Activated T-cell treated with anti-CD3 and anti-CD28 coated beads for 4 hours (primary cell): ENCODE measurements at places on chromosomes 2 and 18.

DNA sequence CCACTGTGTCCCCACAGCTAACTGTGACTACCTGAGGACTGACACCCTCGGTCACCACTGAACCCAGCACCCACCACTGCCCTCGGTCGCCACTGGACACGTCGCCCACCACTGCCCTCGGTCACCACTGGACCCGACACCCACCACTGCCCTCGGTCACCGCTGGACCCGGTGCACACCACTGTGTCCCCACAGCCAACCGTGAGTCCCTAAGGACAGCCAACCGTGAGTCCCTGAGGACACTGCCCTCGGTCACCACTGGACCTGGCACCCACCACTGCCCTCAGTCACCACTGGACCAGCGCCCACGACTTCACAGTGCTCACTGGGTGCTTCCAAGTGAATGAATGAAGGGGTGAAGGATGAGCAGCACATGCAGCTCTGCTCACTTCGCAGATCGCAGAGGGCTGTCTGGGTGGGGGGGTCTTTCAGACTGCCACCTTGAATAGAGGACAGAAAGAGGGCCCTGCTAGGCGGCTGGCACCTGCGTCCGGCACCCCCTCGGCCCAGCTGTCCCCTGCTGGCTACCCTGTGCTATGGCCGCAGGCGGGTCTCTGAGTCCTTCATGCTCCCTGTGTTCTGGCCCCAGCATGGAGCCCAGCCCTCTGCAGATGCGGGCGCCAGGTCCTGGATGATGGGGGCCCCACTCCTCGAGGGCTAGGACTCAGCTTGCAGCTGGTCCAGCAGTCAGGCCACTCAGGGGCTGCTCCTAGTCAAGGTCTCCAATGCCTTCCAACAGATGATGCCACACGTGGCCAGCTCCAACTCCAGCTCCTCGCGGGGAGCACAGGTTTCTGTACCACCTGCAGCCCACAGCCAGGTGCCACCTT is 51.4 kb upstream of the GPC1 start:
- DNase-seq = no peak

- DNase-seq = no peak
Measured at GRCh38 chr2:43026426-43027096, 199.8 kb downstream of the ZFP36L2 start.

DNA sequence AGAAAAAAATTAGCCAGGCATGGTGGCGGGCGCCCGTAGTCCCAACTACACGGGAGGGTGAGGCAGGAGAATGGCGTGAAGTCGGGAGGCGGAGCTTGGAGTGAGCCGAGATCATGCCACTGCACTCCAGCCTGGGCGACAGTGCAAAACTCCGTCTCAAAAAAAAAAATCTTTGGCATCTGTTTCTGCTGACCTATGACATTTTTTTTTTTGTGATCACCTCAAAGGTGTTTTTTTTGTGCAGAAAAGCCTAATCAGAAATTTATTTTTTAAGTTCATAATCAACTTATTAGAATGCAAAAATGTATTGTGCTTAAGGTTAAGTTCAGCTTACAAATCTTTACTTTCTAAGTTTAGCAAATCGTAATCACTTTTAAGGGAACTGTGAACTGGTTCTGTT is 45.6 kb downstream of the NAB1 start:
- no peak for DNase-seq

GRCh38 chr2:101408925-101409324 is 21.6 kb upstream of the CREG2 start:
- DNase-seq = no peak

DNA sequence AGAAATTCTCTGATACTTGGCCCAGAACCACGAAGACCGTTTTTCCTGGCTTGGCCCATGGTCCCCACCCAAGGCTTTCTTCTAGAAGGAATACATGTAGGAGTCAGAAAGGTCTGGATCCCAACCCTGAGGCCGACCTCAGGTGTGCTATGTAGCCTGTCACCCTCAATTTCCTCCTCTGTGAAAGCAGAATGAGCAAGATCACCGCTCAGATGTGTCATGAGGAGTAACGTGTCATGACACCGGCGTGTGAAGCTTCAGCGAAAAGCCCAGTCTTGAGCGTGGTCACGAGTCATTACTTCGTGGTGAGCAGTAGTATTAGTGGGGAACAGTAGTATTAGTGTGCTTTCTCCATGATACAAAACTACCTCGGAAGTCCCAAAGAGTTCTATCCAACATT is 103.4 kb downstream of the ALPK2 start:
- DNase-seq = no peak

- DNase-seq = no peak
Measured at GRCh38 chr2:28152585-28153280, 239.9 kb upstream of the FOSL2 start.

DNA sequence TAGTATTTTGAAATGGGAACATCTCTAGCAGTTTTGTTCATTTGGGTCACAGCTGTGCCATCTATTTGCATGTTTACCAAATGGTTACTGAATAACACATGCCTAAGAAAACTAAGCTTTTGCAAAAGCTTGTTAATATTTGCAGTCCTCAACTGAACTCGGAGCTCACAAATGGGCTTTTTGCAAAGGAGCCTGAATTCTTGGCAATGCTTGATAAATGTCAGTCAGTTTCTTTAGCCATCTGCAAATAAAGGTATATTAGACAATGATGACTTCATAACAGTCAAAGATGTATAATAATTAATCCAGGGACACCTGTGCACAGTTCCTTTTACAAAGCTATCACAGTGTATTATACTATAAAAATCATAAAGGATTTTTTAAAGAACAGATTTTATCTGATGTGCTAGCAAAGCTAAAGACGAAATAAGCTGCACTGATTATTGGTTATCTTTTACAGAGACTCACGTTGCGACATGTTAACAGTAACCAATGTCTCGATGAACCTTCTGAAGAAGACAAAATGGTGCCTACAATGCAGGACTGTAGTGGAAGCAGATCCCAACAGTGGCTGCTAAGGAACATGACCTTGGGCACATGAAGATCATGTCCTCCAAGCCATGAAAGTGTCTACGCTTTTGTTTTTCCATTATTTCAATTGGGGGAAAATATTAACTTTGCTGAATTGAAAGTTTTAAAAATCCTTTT is 248.4 kb upstream of the KCNJ3 start:
- DNase-seq = no peak

DNA sequence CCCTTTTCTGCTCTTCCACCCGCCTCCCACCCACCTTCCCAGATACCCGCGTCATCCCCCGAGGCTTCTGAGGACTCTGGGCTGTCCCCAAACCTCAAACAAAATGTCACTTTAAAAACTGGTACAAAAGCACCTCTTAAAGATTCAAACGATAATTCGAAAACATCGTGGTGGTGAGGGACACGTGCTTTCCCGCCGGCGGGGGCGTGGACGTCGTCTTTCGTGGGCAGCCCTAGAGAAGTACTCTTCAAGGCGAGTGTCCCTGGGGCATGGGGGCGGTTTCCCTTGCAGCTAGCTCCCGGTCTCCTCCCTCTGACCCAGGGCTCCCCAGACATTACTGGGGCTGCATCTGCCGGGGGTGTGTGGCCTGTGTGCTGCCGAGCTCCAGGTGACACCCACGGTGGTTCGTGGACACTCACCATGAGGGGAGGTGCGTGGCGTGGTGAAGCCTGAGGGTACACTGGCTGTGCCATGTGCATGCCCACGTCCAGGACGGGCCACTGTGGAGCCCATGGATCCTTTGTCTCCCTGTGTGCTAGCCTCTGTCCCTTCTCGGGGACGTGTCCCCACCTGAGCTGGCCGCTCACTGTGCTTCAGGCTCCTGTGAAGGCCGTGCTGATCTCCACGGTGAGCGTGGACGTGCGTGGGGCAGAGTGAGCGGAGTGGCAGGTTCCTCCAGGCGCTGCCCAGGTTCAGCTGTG is 117.8 kb downstream of the NFATC1 start:
- no peak for DNase-seq

GRCh38 chr18:13893418-13893760 is 21.9 kb downstream of the MC2R start:
- no peak for DNase-seq

DNA sequence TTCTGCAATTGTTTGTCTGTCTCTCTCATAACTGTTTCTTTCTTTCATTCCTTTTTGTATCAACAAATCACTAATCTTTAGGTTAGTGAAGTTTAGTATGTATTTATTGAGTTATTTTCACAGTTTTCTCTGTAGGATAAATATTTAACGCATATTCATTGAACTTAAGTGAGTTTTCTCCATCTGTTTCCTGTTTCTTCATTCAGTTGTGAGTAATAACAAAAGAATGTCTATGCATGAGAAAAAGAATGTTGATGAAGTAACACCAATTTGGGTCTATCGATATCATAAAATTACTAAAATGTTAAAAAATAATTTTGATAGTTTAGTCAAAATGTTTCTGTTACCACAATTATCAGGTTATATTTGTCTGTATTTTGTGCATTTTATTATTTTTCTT is 948.0 kb downstream of the DSC3 start:
- no peak for DNase-seq

GRCh38 chr18:6411382-6411781 is 3.3 kb downstream of the L3MBTL4 start:
- no peak for DNase-seq

GRCh38 chr18:45034179-45034578 is 353.5 kb downstream of the SETBP1 start:
- no peak for DNase-seq

DNA sequence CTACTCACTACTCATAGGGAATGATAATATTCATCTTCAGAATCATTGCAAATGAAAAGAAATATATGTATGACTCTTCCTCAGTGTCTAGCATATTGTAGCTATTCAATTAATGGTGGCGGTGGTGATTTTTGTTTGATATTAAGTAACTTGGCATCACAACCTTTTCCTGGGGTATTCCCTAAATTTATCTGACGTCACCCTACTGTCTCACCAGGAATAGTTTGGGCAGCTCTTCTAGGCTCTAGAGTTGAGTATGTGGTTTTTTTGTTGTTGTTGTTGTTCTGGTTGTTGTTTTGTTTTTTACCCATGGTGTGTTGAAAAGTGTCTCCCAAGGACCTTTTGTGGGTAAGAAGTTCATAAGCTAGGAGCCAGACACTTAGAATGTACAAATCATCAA is 1320.3 kb upstream of the LRRTM1 start:
- DNase-seq = no peak

GRCh38 chr18:12747530-12748315 is 44.9 kb downstream of the PSMG2 start:
- DNase-seq = no peak

DNA sequence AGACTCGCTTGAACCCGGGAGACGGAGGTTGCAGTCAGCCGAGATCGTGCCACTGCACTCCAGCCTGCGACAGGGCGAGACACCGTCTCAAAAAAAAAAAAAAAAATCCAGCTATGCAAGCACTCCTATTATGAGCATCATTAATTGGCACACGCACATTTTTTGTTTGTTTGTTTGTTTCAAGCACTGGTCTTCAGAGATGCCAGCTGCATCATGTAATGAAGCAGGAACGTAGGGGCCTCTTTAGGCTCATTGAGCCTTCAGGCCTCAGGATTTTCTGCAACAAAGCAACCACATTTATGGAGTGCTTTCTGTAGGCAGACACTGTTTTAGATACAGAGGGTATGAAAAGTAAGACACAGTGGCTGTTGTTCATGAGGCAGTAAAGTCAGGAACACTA is 585.8 kb downstream of the CNTNAP5 start:
- no peak for DNase-seq

DNA sequence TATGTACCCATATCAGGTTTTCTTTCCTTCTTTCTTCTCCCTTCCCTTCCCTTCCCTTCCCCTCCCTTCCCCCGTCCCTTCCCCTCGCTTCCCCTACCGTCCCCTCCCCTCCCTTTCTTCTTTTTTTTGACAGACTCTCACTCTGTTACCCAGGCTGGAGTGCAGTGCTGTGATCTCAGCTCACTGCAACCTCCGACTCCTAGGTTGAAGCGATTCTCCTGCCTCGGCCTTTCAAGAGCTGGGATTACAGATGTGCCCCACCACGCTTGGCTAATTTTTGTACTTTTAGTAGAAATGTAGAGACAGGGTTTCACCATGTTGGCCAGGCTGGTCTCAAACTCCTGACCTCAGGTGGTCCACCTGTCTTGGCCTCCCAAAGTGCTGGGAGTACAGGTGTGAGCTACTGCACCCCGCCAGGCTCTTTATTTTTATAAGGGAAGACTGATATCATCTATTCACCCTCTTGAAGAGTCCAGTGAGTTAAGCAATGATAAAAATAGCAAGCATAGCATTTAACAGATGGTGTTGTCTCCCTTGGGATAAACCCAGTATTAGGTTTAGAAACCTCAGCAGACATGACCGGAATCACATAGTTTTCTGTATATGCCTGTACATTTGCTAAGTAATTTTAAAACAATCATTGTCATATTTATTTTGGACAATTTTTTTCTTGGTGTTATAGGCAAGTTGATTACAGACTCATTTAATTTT is 888.4 kb downstream of the TRIB2 start:
- DNase-seq = no peak

GRCh38 chr18:26971409-26971808 is 105.9 kb upstream of the AQP4 start:
- DNase-seq = no peak

DNA sequence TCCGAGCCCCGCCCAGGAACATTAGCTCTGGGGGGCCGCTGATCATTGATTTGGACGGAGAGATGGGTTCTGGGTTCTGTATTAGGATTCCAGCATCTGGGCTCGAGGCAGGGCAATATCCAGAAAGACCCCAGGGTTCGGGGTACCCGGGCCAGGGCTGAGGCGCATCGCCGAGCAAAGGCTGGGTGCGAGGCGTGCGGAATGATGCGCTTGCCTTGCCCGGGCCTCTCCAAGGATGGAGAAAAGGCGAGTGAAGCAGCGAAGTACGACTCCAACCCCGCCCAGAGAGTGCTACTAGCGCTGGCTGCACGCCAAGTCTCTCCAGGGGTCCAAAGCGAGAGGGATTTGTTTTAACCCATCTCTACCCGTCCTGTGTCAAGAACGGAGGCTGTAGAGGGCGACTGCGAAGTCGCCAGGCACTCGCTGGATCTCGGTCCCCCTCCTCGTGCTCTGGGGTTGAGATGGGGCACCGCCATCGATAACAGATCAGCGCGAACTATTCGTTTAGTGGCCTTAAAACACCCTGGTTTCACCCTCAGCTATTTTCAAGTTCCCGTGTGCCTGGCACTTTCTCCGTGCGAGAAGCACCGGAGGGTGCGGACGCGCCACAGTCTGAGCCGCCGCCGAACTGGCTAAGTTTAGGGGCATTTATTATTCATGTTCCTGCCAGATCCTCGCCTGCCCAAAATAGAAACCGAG is 1.9 kb downstream of the ADCYAP1 start:
- no peak for DNase-seq
